H9 (cell line): ENCODE measurements at places on chromosomes 5 and 9.

DNA sequence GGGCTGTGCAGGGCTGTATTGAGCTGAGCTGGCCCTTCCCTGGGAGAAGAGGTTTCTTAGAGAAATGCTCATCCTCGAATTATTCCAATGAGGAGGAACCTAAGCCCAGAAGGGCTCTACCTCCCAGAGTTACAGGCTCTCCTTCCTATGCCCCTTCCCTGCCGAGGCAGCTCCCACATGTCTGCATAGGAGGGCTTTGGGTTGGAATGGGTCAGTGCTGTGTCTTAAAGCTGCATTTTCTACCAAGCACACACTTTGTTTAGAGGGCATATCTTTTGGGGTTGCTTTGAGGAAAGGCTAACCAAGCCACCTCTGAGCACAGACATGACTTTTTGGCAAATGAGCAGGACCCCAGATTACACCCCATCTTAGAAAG, 9.1 kb downstream of the NEK6 start:
- H3K27me3 ChIP-seq: no peaks in the 10 kb centered on the region
- DNase-seq: no peak
- peaks cover 11% of the 10 kb centered on the region for H3K4me1 ChIP-seq
- H3K36me3 ChIP-seq: no peaks in the 10 kb centered on the region
- H3K27ac ChIP-seq: no peak overlapping the region
- no peak overlapping the region for H3K4me3 ChIP-seq

DNA sequence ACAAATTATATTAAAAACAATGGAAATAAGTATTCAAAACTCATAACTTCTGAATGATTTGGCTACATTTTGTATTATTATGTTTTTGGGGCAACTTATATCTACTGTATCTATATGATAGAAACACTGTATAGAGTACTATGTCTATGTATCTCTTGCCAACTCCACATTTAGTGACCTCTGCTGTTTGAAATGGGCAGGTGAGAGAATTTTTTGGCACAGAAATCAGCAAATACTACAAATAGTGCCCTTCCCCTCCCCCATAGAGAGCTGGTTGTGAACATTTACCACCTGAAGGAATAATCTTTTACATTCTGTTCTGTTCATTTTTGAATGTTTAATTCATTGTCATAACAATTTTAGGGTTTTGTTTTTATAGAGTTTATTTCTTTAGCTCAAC, 545.3 kb downstream of the PDE4D start:
- H3K27ac ChIP-seq: no peak overlapping the region
- DNase-seq: no peak
- H3K4me3 ChIP-seq: no peak overlapping the region

GRCh38 chr9:68961587-68961986, 52.3 kb downstream of the PRKACG start:
- no peak overlapping the region for H3K27ac ChIP-seq
- no peaks in the 10 kb centered on the region for H3K4me1 ChIP-seq
- no peaks in the 10 kb centered on the region for H3K27me3 ChIP-seq
- DNase-seq: no peak

DNA sequence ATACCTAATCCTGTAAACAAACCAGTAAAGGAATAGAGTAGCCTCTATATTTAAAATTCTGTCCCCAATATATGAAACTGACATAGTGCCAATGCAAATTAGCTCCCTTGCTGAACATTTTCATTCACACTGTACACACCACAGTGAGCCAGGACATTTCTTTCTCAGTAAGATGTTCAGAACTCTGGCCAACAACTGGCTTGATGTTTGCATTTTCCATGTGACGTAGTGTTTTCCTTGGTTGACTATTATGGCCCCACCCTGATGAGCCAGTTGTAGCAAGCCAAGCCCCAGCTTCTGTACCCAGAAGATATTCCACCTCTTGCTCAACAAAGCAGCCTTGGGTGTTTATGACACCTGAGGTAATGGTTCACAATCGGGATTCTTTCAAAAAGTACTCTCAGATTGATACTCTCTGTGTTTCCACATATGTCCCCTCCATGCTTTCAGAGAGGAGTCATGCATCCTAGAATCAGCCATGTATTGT, 17.7 kb upstream of the ANXA1 start:
- no peak overlapping the region for H3K27ac ChIP-seq
- H3K4me1 ChIP-seq: no peaks in the 10 kb centered on the region
- no peak overlapping the region for H3K4me3 ChIP-seq
- no peak for DNase-seq
- H3K27me3 ChIP-seq: no peaks in the 10 kb centered on the region
- H3K36me3 ChIP-seq: no peaks in the 10 kb centered on the region

- H3K36me3 ChIP-seq: peaks cover under 1% of the 10 kb centered on the region; the same call in 1 of the 2 replicates
- no peaks in the 10 kb centered on the region; the same call in 1 of the 2 replicates for H3K27me3 ChIP-seq
- no peak overlapping the region for H3K27ac ChIP-seq
- H3K4me3 ChIP-seq: no peak overlapping the region
- H3K4me1 ChIP-seq: peaks cover 11% of the 10 kb centered on the region
These were observed 67.4 kb downstream of the CARTPT start for GRCh38 chr5:71786337-71787055.

DNA sequence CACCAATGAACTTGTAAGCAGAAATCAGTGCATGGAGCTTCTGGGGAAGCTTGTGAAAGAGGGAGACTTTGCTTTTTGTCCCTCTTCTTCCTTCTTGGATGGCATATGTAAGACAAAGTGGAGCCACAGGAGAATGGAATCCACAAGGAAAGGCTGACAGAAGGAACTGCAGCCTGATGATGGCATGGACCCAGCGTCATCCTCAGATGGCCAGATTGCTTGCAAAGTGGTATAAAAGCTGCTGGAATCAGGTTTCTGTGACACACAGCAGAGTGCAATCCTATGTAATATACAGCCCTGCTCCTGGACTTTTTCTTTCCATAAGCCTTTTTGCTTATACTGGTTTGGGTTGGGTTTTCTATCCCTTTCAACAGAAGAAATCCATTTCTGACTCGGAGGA, 31.4 kb upstream of the SPARC start:
- H3K27ac ChIP-seq: no peak overlapping the region
- DNase-seq: no peak
- no peaks in the 10 kb centered on the region for H3K36me3 ChIP-seq
- H3K27me3 ChIP-seq: no peaks in the 10 kb centered on the region

DNA sequence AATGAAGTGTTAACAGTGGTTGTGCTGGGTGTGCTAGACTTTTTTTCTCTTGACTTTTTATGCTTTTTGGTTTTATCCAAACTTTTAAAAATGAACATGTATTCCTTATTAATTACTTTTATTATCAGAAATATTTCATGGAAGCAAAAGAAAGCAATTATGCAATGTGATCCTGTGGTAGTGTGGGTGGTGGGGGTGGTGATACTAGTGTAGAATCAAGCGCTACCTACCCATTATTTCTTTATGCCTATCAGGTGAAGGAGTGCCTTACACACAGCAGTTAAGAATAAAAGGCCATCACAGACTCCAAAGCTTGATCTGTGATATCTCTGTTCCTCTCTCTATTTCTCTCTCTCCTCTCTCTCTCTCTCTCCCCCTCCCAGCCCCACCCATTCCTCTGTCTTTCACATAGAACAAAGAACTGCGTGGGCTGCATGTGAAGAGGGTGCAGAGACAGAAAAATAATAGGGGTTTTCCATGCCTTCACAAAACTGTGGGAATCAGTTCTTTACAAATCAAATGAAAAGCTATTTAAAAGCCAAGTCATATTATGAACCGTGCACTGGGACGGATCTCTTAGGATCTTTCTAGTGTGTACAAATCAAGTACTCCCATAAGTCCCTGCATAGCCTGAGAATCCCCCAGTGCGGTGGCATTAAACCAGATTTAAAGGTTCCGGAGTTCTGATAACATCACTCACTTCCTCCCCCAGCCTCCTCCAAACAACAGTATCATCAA, 351.2 kb downstream of the RAB3C start:
- no peak overlapping the region for H3K27ac ChIP-seq
- no peaks in the 10 kb centered on the region for H3K27me3 ChIP-seq
- DNase-seq: no peak
- no peaks in the 10 kb centered on the region; the same call in 1 of the 2 replicates for H3K4me1 ChIP-seq

- no peaks in the 10 kb centered on the region for H3K27me3 ChIP-seq
- no peaks in the 10 kb centered on the region for H3K4me1 ChIP-seq
- no peak overlapping the region for H3K27ac ChIP-seq
- no peaks in the 10 kb centered on the region for H3K36me3 ChIP-seq
- no peak for DNase-seq
These were observed 398.5 kb upstream of the RPS23 start for GRCh38 chr5:82676661-82677060.

DNA sequence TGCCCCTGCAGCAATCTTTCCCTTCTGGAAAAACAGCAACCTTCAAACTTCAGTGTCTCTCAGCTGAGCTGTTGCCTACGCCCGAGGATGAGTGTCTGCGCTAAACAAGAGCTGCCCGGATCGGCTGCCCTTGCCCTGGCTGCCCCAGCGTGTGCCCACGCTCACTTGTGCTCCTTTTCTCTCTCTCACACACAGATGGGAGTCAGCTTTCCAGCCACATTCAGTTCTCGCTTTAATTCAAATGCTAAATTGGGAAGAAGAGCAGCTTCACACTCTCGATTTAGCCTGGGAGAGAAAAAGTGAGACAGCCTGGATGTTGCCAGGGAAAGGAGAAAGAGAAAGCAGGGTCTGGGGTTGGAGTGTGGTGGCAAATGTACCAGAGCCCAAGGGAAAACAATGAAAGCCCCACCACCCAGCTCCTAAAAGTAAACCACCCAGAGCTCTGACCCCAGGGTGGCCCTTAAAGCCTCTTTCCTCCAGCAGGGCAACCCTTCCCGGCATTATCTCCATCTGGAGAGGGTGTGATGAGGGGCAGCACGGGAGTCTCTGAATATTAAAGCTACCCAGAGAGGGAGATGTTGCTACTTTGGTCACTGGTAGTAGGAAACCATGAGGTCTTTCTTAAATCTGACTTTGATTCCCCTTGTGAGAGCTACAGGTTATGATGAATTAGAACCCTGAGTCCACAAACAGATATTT, 9.9 kb upstream of the EGR1 start:
- no peaks in the 10 kb centered on the region; the same call in 1 of the 2 replicates for H3K4me1 ChIP-seq
- H3K4me3 ChIP-seq: peak overlapping the region; percentile 10; the same call in 2 of the 3 replicates
- no peaks in the 10 kb centered on the region for H3K27me3 ChIP-seq
- DNase-seq: no peak
- H3K36me3 ChIP-seq: no peaks in the 10 kb centered on the region

DNA sequence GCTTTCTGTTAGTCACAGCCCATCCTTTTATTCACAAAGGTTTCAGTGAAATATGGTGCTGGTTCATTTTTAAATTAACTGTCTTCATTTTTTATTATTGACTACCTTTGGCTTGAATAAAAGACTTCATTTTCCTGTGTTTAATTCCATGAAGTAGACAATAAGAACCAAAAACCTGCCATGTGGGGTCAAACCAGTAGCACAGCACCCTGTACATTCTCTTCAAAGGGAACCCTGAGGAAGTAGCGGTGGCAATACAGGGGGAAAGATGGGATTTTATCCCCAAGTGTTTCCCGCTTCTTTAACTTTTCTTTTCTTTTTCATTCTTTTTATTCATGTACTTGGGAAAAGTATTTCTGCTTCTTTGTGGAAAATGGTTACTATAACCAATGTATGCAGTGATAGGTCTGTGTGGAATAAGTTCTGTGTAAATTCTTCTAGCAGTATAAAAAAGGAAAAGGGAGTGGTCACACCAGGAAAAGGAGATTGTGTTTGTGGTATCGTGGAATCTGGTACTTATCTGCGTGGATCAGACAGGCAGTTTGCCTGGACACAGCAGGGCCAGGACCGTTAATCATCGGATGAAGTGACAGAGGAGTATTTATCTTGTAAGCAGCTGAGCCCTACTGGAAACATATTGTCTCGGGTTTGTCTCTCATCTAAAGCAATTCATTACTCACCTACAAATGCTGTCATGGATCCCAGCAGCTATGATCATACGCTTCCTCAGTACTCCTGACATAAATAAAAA, 94.2 kb downstream of the PPIC start:
- H3K36me3 ChIP-seq: no peaks in the 10 kb centered on the region
- no peak overlapping the region for H3K27ac ChIP-seq
- H3K4me3 ChIP-seq: no peak overlapping the region
- H3K4me1 ChIP-seq: no peaks in the 10 kb centered on the region

- H3K4me3 ChIP-seq: no peak overlapping the region
- peaks cover 3% of the 10 kb centered on the region; the same call in 1 of the 2 replicates for H3K4me1 ChIP-seq
- no peak overlapping the region for H3K27ac ChIP-seq
- H3K36me3 ChIP-seq: no peaks in the 10 kb centered on the region
- H3K27me3 ChIP-seq: no peaks in the 10 kb centered on the region; the same call in 1 of the 2 replicates
These were observed 93.9 kb upstream of the LMX1B start for GRCh38 chr9:126519660-126520420.

DNA sequence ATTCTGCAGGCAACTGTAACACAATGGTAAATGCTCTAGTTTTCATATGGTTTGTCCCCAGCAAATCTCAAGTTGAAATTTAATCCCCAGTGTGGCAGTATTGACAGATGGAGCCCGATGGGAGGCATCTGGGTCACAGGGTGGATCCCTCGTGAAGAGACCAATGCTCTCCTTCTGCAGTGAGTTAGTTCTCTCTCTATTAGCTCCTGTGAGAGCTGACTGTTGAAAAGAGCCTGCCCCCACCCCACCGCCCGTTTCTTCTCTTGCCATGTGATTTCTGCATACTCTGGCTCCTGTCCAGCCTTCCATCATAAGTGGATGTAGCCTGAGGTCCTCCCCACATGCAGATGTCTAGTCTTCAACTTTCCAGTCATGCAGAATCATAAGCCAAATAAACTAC, 27.0 kb downstream of the IARS1 start:
- no peaks in the 10 kb centered on the region for H3K4me1 ChIP-seq
- no peak overlapping the region for H3K27ac ChIP-seq
- H3K4me3 ChIP-seq: no peak overlapping the region
- H3K27me3 ChIP-seq: no peaks in the 10 kb centered on the region
- DNase-seq: no peak

- no peak for DNase-seq
- H3K27ac ChIP-seq: no peak overlapping the region
- no peaks in the 10 kb centered on the region for H3K27me3 ChIP-seq
- H3K4me3 ChIP-seq: no peak overlapping the region
These were observed 9.1 kb upstream of the ERMP1 start for GRCh38 chr9:5841771-5842573.

GRCh38 chr9:121156263-121156731, 45.4 kb downstream of the RAB14 start:
- no peak for DNase-seq
- no peaks in the 10 kb centered on the region for H3K4me1 ChIP-seq
- peaks cover 38% of the 10 kb centered on the region for H3K36me3 ChIP-seq
- no peak overlapping the region for H3K27ac ChIP-seq

DNA sequence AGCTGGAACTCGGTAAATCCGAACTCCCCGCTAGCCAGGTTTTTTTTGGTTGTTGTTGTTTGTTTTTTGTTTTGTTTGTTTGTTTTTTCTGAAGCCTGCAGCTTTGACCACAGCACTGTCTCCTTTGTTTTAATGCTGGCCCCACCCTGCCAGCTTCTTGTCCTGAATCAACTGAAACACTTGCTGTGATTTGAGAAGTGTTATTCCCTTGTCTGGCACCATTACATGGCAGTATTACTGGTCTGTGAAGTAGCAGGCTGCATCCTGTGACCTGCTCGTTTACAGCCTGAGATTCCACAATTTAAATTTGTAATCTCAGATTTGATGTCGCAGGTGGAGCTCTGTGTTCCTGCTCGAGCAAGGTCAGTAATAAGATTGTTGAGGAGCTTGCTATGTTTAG, 1.4 kb upstream of the SLC36A2 start:
- H3K4me1 ChIP-seq: peaks cover 3% of the 10 kb centered on the region; the same call in 1 of the 2 replicates
- no peaks in the 10 kb centered on the region for H3K36me3 ChIP-seq
- DNase-seq: no peak

- no peak overlapping the region for H3K4me3 ChIP-seq
- peak; percentile 47 for DNase-seq
- H3K27ac ChIP-seq: no peak overlapping the region
- no peaks in the 10 kb centered on the region for H3K27me3 ChIP-seq
These were observed 44.0 kb upstream of the MAP1B start for GRCh38 chr5:72063219-72063819.

- H3K27ac ChIP-seq: no peak overlapping the region
- DNase-seq: peak; percentile 86
- no peaks in the 10 kb centered on the region for H3K4me1 ChIP-seq
- H3K4me3 ChIP-seq: peak overlapping the region; percentile 80
These were observed 671 bp downstream of the LRRC26 start for GRCh38 chr9:137168904-137169856.
